NCI-H1694 treated with DMSO at 0.1 percent for 48 hours (cell line): ENCODE measurements at places on chromosomes 16 and 17.

DNA sequence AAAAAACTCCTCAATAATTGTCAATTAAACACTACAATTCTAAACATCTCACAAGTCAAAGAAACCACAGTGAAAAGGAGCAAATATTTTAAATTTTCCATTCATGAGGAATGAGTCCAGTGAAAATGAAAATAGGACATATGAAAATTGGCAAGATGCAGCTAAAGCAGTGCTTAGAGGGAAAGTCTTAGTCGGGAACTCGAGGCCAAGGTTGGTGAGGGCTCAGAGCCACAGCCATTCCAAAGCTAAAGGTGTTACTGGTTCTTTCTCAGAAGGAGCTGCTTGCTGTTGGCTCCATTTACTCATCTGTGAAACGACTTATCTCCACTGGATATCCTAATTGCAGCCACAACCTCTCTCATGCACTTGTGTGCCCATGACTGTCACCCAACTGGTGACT, 6.5 kb downstream of the SLC38A8 start:
- no peak for DNase-seq

GRCh38 chr17:3748576-3748975, 24.9 kb downstream of the HASPIN start:
- DNase-seq, result no peak

GRCh38 chr16:64012166-64012565, 1109.7 kb downstream of the CDH11 start:
- DNase-seq, result no peak

GRCh38 chr17:57752031-57752905, 7.2 kb upstream of the CCDC182 start:
- DNase-seq, result no peak

GRCh38 chr16:15946257-15947044, 3.0 kb upstream of the ABCC1 start:
- no peak for DNase-seq
